G401 (cell line): ENCODE measurements at places on chromosomes 5 and 9. TPM values are rescaled to one million over a fixed set of nuclear protein-coding genes. Genes with fewer than 3 reads are reported as not detected.

Gene PDE6A
- not detected in 2 replicates for total RNA-seq

GRCh38 chr5:169767938-169768337, 130.9 kb downstream of the DOCK2 start:
- DNase-seq, result no peak

- no peak for DNase-seq
Measured at GRCh38 chr9:114178076-114178475, 22.7 kb downstream of the COL27A1 start.

DNA sequence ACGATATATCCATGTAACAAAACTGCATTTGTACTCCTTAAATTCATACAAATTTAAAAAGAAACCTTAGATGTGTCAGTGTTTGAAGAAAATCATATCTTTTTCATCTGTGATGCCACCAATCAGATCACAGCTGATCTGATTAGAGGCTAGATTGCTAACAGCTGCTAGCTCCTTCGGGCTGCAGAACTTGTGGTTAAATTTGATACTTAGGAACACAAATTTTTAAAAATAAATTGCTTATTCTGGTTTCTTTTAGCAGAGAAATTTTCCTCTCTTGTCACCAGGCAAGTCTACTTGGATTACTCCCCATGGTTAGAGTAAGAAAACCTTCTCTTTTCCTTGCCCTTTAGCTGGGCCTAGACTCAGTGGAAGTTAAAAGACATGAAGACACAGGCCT, 94.6 kb upstream of the RANBP6 start:
- no peak for DNase-seq

- DNase-seq, result no peak
Measured at GRCh38 chr9:37026931-37027581, 7.0 kb downstream of the PAX5 start.

Gene CPEB4
- total RNA-seq, result 4.0 and 6.6 TPM in 2 replicates

Gene DBH
- not detected in 2 replicates for total RNA-seq

Gene TRIM14
- 8.9 and 10.2 TPM in 2 replicates for total RNA-seq

DNA sequence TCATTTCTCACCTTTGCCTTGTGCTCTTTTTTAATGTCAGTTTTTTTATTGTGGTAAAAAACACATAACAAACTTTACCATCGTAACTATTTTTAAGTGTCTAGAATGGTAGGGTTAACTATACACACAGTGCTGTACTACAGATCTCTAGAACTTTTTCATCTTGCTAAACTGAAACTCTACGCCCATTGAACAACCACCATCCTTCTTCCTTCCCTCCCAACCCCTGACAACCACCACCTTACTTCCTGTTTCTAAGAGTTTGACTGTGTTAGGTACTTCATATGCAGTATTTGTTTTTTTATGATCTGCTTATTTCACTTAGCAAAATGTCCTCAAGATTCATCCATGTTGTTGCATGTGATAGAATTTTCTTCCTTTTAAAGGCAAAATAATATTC, 54.9 kb downstream of the PSAT1 start:
- DNase-seq, result no peak

- no peak for DNase-seq
Measured at GRCh38 chr5:175712681-175713085, 54.8 kb downstream of the HRH2 start.

- DNase-seq, result peak; percentile 84
Measured at GRCh38 chr5:132883261-132883834, 9.9 kb downstream of the LEAP2 start.

Gene PCDHA12
- 3.0 and 8.2 TPM in 2 replicates for total RNA-seq

DNA sequence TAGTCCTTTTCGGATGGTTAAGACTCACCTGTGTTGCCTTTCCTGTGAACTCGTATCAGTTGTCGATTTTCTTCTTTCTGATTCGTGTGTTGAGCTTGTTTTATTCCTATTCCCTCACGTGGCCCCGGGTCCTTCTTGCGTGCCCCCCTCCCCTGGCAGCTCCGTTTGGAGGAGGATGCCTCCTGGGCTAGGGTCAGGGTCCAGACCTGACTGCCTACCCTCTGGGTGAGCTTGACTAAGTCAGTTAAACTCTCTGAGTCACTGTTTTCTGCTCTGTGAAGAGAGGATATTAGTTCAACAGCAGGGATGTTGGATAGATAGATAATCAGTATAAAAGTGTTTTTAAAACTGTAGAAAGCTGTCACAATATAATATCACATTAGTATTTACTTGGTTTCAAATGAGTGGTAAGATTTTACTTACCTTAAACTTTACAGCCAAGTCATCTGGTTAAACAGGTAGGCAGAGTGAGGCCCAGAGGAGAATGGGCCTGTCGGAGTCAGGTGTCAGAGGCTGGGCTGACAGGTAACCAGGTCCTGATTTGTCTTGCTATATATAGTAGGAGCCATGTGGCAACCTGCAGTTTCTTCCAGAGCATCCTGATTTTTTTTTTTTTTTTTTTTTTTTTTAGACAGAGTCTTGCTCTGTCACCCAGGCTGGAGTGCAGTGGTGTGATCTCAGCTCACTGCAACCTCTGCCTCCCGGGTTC, 24.2 kb downstream of the PPARGC1B start:
- DNase-seq, result no peak

Gene TLX3
- total RNA-seq, result not detected in 2 replicates

- DNase-seq, result peak; percentile 9
Measured at GRCh38 chr5:96663608-96664007, 1.4 kb downstream of the CAST start.

Gene LOX
- total RNA-seq, result not detected in 2 replicates

GRCh38 chr9:124014956-124015660, 3.5 kb downstream of the LHX2 start:
- DNase-seq, result no peak

Gene TAF1L
- total RNA-seq, result under 0.01 and 0.03 TPM in 2 replicates

- no peak for DNase-seq
Measured at GRCh38 chr9:274406-274805, 59.7 kb downstream of the DOCK8 start.

- DNase-seq, result no peak
Measured at GRCh38 chr9:131872006-131872405, 132.1 kb upstream of the RAPGEF1 start.

DNA sequence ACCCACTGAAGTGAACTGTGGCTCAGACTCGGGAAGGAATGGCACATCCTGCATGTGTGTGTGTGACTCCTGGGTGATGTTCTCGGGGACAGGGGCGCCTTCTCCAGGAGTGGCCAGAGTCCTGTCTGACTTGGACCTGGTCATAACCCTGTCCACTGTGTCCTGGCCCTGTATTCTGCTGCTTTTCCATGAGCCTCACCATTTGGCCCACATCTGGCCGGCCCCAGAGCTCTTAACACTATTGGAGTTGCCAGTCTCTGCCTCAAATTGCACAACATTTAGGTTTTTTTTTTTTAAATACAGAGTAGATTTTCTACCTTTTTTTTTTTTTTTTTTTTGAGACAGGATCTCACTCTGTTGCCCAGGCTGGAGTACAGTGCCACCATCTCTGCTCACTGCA, 278.3 kb upstream of the TUT7 start:
- DNase-seq, result no peak

DNA sequence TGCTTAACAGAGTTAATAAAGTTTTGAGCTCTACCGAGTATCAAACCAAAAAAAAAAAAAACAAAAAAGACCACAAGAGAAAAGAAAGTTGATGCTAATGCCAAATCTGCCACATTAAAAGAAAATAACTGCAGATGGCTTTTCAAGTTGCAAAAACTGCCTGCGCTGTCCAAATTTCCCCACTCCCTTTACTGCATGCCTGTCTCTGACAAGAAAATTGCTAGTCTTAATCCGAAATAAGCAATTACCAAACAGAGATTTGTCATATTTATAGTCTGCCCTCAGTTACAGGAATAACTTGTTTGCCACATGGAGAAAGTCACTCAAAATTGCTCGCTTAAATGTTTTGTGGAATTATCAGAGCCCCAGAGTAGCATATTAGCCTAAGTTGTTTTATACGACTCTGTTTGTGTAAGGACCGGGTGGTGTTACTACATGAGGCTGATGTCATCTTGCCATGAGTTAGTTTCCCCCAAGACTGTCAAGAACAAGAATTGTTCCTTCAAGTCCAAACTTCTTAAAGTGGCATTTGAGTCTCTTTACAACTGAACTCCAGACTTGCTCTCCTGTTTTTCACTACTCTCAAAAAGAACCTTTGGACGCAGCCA, 160.9 kb downstream of the CEP120 start:
- no peak for DNase-seq

DNA sequence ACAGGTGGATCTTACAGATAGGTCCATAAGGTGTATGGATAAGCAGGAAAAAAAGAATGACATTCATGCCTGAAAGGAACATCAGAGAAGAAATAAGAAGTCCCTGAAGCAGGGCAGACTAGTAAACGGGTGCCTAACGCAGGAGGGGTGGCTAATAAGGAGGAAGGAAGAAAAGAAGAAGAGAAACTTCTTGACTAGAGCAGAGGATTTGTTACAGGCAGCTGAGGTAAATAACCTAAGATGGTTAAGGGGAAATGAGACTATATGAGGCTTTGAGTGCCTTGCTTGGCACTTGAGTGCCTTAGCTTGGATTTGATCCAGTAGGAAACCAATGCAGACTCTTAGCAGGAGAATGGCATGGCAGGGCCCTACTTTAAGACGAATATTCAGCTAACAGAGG, 313.5 kb upstream of the PDE4D start:
- DNase-seq, result peak; percentile 27

- DNase-seq, result no peak
Measured at GRCh38 chr5:113017881-113018635, 41.5 kb downstream of the DCP2 start.
